Neuronal stem cell (in vitro differentiated cells): ENCODE measurements at places on chromosomes 12 and 14.

GRCh38 chr14:95699412-95699811 lies 13.2 kb downstream of the TCL1B start:
- DNase-seq: no peak

- DNase-seq: no peak
These were observed 151.3 kb downstream of the BTG1 start for GRCh38 chr12:91994208-91994797.

DNA sequence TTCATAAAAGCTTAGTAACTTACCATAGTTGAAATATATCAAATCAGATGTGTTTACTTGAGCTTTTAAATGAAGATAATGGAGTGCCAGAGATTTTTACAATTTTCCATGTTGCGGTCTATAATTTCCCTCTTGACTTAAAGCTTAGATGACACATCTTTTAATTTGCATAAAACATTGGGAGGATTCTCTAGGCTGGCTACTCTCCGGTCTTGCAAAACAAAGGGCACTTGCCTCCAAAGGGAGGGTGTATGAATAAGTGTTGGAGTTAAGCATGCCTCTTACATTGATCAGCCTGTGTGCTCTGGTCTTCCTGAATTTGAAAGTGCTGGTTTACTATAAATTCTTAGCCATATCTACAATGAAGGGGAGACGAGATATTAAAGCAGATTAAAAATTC lies 336.4 kb upstream of the NAV3 start:
- no peak for DNase-seq

GRCh38 chr12:24135158-24135850 lies 185.8 kb upstream of the SOX5 start:
- no peak for DNase-seq

DNA sequence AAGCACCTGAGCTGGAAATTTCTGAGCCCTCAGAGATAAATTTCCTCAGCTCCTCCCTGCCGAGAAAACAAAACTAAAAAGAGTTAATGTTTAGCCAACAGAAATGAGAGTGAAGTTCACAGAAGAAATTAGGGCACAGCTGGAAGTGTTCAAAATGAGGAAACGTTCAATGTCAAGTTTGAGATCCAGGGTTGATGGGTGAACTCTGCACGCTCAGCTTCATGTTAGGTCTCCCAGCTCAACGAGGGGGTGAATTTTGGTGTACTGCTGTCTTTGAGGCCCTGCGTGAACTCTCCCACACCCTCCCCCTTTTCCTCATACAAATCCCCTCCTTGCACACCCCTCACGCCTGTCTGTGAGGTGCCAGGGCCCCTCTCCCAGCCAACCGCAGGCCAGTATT lies 13.3 kb upstream of the OAS3 start:
- DNase-seq: no peak

DNA sequence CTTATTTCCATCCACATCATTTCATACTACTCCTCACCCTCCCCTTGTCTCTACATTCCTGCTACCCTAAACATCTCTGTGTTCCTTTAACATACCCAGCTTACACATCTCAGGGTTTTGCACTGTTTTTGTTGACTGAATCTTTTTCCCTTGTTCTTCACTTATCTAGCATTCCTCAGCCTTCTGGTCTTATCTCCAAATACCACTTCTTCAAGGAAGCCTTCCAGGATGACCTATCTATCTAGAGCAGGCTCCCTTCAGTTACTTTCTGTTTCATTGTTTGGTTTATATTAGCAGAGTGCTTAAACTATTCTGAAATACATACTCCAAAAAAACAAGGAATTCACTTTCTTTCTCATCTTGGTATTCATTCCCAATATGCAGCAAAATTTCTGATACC lies 353.1 kb downstream of the NAV3 start:
- DNase-seq: no peak

- no peak for DNase-seq
These were observed 14.0 kb downstream of the LRTM2 start for GRCh38 chr12:1834186-1834925.

GRCh38 chr14:92726135-92726932 lies 22.1 kb downstream of the LGMN start:
- DNase-seq: no peak
